ENCODE measurements at places on chromosomes 4 and X. TPM values are rescaled to one million over a fixed set of nuclear protein-coding genes. Genes with fewer than 3 reads are reported as not detected.

Gene SAGE1
- total RNA-seq, result not detected

Gene NDST3
- not detected for total RNA-seq

Gene SPATA18
- 17.3 TPM for total RNA-seq

Gene NAP1L3
- total RNA-seq, result 1.2 TPM

Gene HSD17B13
- total RNA-seq, result 1.7 TPM

Gene MAGEA11
- not detected for total RNA-seq

Gene GDPD2
- not detected for total RNA-seq

Gene POF1B
- total RNA-seq, result 3.4 TPM

Gene SLITRK4
- 0.58 TPM for total RNA-seq

Gene CLIC2
- 64.0 TPM for total RNA-seq

Gene SHROOM2
- total RNA-seq, result 9.6 TPM

Gene RBM46
- total RNA-seq, result not detected

Gene TSPAN7
- total RNA-seq, result 74.8 TPM

Gene TMEM47
- total RNA-seq, result 33.6 TPM

Gene SLC2A9
- total RNA-seq, result 19.0 TPM

Gene TXK
- 4.4 TPM for total RNA-seq

Gene TTC29
- total RNA-seq, result not detected

Gene APLN
- 7.9 TPM for total RNA-seq

Gene GJB1
- total RNA-seq, result 5.4 TPM

Gene SLC30A9
- 42.5 TPM for total RNA-seq

Gene TLR10
- 0.78 TPM for total RNA-seq

Gene NLGN3
- total RNA-seq, result 0.69 TPM

Gene PCDH7
- total RNA-seq, result 8.0 TPM

Gene F9
- total RNA-seq, result not detected

Gene HAND2
- total RNA-seq, result not detected

Gene EDNRA
- total RNA-seq, result 28.3 TPM

Gene FRMPD4
- 0.29 TPM for total RNA-seq

Gene LPAR4
- not detected for total RNA-seq

Measured in upper lobe of right lung (tissue), 1 donor.